Ovary (tissue), 10 donors: ENCODE measurements at places on chromosomes 7 and 10. TPM values are rescaled to one million over a fixed set of nuclear protein-coding genes. Genes with fewer than 3 reads are reported as not detected.

GRCh38 chr10:99685597-99685967 lies 26.3 kb downstream of the ENTPD7 start:
- no peak for DNase-seq

DNA sequence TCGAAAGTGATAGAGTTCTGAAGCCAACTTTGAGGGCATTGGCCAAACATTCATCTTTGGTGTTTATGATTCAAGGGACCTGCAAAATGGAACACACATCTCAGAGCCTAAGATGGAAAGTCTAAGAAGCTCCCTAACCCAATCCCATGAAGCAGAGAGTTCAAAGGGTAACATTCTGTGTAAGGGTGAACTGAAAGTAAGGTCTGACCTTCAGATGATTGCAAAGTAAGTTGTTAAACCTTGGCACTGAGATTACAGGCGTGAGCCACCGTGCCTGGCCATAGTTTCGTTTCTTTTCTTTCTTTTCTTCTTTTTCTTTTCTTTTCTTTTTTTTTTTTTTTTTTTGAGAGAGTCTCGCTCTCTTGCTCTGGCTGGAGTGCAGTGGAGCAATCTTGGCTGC lies 2.2 kb downstream of the ZNF212 start:
- DNase-seq = no peak

The CHAT gene
- not detected for total RNA-seq

GRCh38 chr7:1080252-1080920 lies 7.5 kb upstream of the GPER1 start:
- no peak for DNase-seq

- DNase-seq = no peak
Observed at GRCh38 chr10:8985651-8986050, 931.2 kb downstream of the GATA3 start.

DNA sequence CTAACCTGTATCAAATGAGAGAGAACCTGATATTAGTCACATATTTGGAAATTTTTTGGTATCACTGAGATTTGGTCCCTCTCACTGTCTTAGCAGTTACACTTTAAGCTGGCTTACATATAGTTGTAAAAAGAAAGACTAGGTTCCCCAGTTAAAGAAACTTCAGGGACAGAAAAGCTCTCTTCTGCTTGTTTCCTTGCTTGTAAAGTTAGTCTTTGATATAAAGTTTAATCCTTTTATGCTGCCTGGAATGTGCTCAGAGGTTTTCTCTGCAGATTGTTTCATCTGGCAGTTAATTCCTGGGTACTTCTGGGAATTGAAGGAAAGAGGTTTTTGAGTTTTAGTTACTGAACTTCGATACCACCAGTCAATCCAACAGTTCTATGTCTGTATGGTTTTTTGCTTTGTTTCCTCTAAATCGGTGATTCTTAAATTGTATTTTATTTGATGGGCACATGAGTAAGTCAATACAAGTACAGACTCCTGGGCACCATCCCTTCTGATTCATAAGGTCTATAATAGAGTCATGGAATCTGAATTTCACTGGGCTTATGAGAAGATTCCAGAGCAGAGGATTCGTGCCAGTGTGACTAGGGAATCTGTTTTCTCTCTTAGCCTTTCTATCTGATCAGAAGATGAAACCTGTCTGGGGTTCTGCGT lies 1080.9 kb upstream of the C7orf33 start:
- no peak for DNase-seq

DNA sequence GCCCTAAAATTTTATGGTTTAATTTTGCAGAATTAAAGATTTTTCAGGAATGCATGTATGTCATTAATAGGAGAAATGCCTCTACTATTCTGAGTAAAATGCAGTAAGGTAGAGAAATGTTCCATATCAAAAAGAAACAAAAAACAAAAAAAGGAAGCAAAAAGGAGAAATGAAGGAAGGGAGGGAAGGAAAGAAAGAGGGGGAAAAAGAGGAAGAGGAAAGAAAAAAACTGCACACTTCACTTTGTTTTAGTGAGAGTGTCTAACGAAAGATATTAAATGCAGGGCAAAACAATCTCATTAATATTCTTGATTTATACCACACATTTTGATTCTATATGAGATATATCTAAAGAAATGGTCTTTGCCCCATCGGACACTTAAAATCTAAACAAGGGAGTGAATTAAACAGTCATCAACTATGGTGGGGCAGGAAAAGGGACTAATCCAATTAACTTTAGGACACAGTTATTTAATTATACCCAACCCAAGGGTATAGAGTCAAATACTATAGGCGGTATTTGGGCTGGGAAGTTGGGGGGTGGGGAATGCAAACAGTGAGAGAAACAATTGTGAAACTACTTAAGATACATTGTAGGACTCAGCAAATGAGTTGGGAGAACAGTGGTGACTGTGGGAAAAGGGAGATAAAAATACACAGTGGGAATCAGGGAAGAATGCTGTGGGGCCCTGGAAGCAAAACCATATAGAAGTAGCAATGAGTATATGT lies 27.0 kb downstream of the IMMP2L start:
- no peak for DNase-seq

GRCh38 chr7:50923476-50923875 lies 140.8 kb upstream of the GRB10 start:
- DNase-seq = no peak
